ENCODE measurements at places on chromosomes 3 and 15. TPM values are rescaled to one million over a fixed set of nuclear protein-coding genes. Genes with fewer than 3 reads are reported as not detected.

Gene CFAP20DC
- 3.8 TPM for total RNA-seq

Gene TMEM115
- total RNA-seq: 39.3 TPM

Gene SAMMSON
- total RNA-seq: under 0.01 TPM

Gene NME9
- total RNA-seq: not detected

Gene ZNF717
- total RNA-seq: 18.2 TPM

Gene MEF2A
- 14.9 TPM for total RNA-seq

Gene THPO
- 0.51 TPM for total RNA-seq

Gene PRTG
- 4.0 TPM for total RNA-seq

Gene PIERCE2
- 3.1 TPM for total RNA-seq

Gene NR2F2
- total RNA-seq: 9.2 TPM

Gene ILDR1
- not detected for total RNA-seq

Measured in fibroblast of lung (primary cell).